ENCODE measurements at places on chromosomes 6 and 20.
A peak's percentile ranks its signal among the peaks of the same experiment; 100 is the strongest.

DNA sequence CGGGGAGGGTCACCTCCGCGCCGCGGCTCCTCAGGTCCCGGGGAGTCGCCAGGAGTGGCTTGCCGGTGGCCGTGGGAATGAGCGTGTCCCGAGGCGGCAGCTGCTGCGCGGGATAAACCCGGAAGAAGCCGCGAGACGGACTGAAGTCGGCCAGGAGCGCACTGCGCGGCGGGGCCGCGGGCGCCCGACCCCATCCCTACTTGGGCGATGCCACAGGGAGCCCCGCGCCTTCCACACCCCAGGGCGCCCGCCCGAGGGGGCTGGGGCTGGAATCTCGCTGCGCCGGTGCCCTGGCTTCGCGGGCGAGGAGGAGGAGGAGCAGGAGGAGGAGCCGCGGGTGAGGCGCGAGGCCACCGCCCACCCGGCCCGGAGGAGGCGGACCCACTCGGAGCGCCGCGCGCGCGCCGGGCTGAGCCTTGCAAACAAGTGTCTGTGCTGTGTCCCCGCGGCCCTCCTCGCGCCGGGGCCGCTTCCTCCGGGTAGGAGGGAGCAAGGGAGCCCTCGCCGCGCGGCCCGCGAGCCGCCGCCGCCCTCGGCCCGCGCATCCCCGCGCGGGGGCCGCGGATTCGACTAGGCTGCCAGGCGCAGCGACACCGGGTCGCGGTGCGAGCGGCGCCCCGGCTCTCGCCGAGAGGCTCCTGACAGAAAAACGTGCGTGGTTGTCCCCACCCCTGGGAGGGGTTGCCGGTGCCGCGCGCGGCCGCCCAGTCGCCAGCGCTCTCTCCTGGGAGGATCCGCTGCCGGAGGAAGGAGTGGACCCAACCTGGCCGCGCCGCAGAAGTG is at the start of gene ZDHHC14:
Gene ZDHHC14 (plus strand): TSS at position 412 of the 783 bp plus-strand sequence.
- DNase-seq = peak; percentile 94

DNA sequence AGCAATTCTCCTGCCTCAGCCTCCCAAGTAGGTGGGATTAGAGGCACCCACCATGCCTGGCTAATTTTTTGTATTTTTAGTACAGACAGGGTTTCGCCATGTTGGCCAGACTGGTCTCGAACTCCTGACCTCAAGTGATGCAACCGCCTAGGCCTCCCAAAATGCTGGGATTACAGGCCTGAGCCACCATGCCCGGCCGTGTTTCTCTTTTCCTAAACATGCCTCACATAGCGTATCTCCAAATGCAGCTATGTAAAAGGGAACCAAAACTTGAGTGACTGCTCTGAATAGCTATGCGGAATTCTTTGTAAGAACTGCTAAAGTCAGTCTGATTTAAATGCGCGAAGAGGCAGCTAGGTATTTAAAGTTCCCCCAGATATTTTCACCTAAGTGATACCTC is 20.5 kb downstream of the BPIFA2 start:
- DNase-seq = no peak

- no peak for DNase-seq
Observed at GRCh38 chr6:20362623-20363022, 39.1 kb upstream of the E2F3 start.

DNA sequence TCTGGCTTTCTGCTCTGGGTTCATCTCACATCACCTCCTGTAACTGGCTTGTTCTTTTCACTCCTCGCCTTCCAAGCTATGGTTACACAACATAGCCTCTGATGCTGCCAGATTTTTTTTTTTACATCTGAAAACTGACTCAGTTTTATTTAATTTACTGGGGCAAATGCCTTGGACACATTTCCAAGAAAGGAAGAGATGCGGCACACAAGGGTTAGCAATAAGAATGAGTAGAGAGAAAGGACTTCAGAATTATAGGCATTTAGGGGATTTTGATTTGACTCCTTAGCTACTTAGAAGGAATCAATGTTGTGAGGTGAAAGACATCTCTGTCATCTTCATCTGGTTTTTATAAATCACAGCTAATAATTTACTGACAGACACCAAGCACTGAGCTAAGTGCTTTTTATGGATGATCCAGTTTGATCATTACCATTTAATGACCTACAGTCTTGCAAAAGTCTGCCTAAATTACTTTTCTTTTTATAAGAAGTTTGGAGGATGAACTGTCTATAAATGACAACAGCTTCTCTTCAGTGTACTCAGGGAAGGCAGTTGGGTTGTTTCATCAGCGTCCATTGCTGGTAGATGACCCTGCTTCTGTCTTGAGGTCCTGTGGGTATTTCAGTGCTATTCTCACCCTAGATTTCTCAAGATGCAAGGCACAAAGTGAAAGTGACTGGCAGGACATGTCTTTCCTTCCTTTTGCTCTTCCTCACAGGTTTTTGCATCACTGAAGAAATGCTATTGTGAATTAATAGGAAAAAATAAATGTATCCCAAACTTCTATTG is 31.1 kb downstream of the LAMA4 start:
- no peak for DNase-seq

GRCh38 chr20:23105193-23105592 is 19.1 kb upstream of the CD93 start:
- no peak for DNase-seq

GRCh38 chr6:52741872-52742271 is 21.4 kb downstream of the GSTA2 start:
- no peak for DNase-seq

DNA sequence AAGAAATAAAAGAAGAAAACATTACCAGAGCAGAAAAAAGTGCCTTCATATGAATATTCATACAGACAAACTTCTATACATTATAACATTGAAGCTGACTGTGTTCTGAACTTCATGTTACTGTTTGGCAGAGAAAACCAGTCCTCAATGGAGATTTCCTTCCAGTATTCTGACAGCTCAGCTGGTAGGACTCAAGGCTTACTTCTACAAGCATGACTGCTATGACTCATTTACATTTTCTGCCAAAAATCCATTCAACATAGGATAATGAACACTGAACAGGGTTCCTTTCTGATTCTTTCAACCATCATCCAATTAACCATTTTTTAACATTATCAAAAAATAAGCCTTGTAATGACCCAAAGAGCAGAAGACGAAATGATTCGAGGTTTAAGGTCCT is 25.4 kb downstream of the COL9A1 start:
- no peak for DNase-seq

Data from brain (organoid and tissue), 16 donors.